ENCODE measurements at places on chromosomes 16 and 17.

DNA sequence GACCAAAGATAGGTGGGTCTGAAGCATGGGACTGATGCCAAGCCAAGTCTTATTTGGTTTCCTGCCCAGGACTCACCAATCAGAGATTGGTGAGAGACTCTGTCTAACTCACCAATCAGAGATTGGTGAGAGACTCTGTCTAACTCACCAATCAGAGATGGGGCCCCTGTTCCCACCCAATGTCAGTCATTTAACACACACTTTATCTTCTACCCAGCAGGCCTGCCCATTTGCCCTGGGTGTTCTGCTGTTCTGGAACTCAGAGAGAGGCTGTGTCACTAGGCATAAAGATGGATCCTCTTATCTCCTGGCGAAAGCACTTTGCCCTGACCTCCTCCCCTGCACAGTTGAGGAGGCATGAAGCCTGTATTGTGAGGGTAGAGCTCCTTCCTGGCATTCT is 5.4 kb upstream of the RHOT1 start:
- DNase-seq = no peak

GRCh38 chr17:77535892-77536291 is 395.1 kb downstream of the SEC14L1 start:
- DNase-seq = no peak

DNA sequence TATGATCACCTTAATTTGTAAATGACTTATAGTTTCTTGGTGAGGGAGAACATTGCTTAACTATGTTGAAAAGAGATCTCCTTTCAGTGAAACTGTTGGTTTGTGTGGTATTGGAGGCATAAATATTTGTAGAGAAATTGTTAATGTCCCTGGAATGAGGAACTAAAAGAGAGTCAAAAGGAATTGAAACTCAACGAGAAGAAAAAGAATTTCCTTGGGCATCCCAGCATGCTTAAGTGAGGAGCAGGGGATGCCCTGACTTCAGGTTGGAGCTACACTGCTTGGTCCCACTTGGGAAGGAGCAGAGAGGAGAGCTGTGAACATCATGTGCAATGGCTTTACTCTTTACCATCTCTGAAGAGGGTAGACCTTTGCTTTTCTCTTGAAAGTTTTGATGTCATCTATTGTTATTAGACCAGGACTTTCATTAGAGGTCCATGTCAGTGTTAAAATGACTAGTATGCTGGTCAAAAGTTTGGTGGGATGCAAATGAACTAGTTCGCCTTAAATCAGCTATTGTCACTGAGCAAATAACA is 21.7 kb downstream of the KRT23 start:
- DNase-seq = no peak

DNA sequence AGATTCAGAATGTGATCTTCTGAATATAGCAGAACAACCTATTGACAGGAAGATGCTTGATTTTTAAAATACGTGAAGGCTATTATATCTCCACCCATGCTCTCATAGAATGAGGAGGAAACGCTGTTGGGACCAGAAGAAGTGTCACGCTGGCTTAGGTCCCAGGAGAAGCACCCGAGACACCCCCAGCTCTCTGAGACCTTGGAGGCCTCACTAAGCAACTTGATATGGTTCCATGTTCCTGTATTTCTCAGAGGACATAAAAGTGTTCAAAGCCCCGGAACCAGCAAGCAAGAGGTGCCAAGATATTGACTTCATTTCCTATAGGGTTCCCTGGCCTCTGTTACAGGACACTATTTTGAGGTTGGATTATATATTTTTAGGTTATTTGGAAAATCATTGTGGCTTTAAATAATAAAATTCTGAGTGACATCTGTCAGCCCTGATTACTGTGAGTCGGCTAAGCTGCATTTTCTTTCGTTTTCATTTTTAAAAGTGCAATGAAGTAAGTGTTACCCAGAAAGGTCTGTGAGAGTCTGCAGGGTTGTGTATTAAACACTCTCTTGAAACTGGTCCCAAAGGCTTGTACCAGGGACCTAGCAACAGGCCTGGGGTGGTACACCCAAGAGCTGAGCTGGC is 400.0 kb downstream of the SOX9 start:
- DNase-seq = no peak
